ENCODE measurements at places on chromosomes 2 and 18.

DNA sequence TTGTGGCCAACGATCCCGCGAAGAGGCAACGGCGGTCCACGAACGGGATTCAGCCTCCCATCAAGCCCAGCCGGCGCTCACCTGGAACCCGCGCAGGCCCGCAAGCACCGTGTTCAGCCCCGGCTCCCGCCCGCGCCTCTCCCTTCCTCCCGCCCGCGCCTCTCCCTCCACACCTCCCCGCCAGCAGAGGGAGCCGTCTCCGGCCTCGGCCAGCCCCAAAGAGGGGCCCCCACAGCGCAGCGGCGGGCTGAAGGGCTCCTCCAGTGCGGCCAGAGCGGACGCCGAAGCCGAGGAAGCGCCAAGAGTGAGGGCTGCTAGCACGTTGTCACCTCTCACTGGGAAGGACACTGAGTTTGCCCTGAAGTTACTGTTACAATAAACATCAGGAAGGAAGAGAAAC, 55.3 kb upstream of the LAPTM4A start:
- peak; percentile 40 for DNase-seq

DNA sequence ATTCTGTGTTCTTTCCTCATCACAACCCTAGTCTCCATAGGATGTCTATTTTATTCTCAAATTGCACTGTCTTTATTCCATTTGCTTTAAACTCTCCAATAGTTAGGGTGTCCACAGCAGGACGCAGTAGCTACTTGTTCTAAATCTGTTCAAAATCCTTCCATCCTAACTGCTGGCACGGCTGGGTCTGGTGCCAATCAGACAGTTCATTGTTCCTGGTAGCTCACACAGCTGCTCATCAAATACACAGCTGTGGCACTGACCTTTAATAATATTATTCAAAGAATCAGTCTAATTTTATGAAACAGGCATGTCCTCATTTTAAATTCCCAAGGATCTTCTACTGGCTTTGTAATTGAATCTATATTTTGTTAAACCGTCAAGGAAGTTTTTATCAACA, 59.7 kb upstream of the TMEFF2 start:
- DNase-seq, result no peak

GRCh38 chr2:74707837-74708236, 53.8 kb downstream of the SEMA4F start:
- no peak for DNase-seq

- DNase-seq, result peak; percentile 89
Observed at GRCh38 chr2:18047896-18048657, 169.6 kb downstream of the KCNS3 start.

- no peak for DNase-seq
Observed at GRCh38 chr2:174600349-174600748, 2.7 kb upstream of the WIPF1 start.

GRCh38 chr2:217691516-217691915, 311.3 kb downstream of the TNS1 start:
- DNase-seq, result no peak

DNA sequence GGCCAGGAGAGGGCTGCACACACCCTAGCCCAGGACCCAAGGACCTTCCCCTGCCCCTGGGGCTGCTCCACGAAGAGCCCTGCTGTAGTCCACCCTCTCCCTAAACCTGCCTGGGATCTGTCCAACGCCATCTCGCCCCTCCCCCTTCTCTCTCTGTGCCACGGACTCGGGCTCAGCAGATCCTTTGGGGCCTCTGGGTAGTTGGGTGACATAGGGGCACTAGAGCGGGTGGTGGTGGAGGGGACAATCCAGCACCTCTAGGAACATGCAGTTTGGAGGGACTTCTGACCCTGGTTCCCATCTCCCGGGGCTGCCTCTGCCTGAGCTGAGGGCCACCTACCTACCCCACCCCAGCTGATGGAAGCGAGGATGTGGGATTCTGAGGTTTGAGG, 7.3 kb upstream of the CRYBA2 start:
- DNase-seq, result no peak

DNA sequence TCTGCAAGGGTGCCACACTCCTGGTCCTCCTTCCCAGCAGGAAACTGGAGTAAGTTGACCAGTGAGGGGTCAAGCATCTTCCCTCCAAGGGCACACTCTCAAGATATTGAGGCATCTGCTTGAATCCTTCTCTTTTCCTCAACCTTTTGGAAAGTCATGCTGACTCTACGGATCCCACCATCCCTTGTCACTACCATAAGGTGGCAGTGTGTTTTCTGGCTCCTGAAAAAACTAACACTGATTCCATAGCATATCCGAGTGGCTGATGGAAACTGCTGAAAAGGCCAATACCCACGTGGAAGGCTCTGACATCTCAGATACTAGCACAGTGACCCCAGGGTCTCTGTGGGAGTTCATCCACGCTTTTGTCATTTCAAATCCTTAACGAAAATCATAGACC, 37.1 kb downstream of the GPR45 start:
- no peak for DNase-seq

- no peak for DNase-seq
Observed at GRCh38 chr2:190270298-190270697, 49.3 kb downstream of the HIBCH start.

- no peak for DNase-seq
Observed at GRCh38 chr2:173119069-173119807, 43.6 kb downstream of the MAP3K20 start.

GRCh38 chr2:218260742-218261422, at the start of gene GPBAR1:
Gene GPBAR1, plus strand, starts transcription at chr2:218261015. Its CDS starts 1,710 bp downstream, at chr2:218262725.
- no peak for DNase-seq

- DNase-seq, result no peak
Observed at GRCh38 chr2:54546923-54547720, 91.0 kb downstream of the SPTBN1 start.

- no peak for DNase-seq
Observed at GRCh38 chr2:217875138-217875537, 127.7 kb downstream of the TNS1 start.

GRCh38 chr18:56112013-56112749, 524.2 kb upstream of the TCF4 start:
- DNase-seq, result no peak

- DNase-seq, result no peak
Observed at GRCh38 chr18:61282926-61283325, 50.3 kb upstream of the CDH20 start.

DNA sequence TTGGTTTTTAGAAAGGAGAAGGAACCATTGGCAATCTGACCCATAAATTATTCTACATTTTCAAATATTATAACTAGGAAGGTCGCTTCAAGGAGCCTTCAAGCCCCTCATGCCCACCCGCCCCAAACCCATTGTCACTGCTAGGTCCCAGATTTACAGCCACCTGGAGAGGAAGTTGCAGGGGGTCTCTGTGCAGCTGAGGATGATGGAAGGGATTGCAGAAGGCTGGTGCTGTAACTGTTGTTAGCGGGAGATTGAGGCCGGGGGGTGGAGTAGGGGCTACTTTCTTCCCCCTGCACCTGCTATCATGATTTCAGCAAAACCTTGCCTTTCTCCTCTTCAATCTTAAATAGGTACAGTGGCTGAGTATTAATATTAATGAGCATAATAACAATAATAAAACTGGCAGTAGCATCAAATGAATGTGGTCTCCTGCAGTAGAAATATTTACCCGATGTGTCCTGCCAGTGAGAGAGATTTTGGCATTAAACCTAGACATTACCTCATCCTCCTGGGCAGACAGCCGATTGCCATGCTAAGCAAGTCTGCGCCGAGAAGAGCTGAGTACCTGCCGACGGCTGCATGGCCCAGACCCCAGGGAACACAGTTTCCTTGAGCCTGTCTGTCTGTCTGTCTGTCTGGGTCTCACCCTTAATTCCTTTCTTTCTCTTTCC, 225.4 kb downstream of the FAM210A start:
- peak; percentile 46 for DNase-seq

DNA sequence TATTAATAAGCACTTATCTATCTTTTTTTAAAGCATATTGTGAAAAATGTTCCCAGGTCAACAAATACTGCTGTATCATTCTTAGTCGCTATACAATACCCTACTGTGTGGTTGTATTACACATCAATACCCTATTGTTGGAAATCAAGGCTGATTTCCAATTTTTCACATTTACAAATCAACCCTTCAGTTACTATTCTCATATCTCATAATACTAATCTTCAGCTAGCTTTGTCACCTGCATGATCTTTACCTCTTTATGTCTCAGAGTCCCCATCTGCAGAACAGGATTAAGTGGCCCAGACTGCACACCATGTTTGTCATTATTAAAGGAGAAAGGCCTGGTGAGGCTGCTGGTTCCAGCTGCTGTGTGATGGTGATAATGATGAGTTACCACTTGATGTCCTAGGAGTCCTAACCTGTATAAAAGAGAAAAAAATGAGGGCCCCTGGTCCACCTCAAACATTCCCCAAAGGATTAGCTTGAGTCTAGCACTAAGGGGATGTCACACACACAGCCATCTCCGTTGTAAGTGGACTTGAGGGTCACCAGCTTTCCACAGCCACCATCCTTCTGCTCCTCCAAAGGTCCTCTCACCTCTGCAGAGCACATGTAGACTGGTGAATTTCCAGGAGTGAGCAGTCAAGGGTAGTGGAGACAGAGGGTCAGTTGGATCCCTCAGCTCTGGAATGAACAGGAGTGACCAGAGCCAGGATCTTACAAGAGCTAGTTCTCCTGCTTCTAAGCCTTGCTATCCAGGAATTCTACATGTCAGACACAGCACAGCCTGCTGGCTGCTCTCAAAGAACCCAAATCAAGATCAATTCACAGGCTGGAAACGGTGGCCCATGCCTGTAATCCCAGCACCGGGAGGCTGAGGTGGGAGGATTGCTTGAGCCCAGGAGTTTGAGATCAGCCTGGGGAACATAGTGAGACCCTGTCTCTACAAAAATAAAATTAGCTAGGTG, 36.0 kb upstream of the BIN1 start:
- DNase-seq, result no peak

- DNase-seq, result no peak
Observed at GRCh38 chr18:32296851-32297250, 107.0 kb downstream of the MEP1B start.

DNA sequence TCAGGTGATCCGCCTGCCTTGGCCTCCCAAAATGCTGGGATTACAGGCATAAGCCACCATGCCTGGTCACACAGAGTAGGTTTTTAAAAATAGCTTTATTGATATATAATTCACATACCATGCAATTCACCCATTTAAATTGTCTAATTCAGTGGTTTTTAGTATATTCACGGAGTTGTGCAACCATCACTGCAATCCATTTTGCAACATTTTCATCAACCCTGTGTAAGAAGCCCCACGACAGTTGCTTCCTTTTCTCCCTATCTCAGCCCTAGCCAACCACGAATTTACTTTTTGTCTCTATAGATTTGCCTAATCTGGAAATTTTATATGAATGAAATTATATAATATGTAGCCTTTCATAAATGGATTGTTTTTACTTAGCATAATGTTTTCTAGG, 266.4 kb downstream of the NAPG start:
- no peak for DNase-seq

DNA sequence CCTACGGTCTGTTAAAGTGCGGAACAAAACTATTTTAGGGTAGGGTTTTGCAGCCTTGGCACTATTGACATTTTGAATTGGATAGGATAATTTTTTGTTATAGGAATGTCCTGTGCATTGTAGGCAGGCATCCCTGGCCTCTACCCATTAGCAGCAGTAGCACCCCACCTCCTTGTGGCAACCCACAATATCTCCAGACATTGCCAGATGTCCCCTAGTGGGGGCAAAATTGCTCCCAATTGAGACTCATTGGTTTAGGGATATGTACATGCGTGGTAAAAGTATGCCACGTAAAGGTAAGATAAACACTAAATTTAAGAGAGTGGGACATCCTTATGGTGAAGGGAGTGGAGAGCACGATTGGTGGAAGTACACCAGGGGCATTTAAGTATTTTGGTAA, 4.6 kb downstream of the MIB1 start:
- no peak for DNase-seq

DNA sequence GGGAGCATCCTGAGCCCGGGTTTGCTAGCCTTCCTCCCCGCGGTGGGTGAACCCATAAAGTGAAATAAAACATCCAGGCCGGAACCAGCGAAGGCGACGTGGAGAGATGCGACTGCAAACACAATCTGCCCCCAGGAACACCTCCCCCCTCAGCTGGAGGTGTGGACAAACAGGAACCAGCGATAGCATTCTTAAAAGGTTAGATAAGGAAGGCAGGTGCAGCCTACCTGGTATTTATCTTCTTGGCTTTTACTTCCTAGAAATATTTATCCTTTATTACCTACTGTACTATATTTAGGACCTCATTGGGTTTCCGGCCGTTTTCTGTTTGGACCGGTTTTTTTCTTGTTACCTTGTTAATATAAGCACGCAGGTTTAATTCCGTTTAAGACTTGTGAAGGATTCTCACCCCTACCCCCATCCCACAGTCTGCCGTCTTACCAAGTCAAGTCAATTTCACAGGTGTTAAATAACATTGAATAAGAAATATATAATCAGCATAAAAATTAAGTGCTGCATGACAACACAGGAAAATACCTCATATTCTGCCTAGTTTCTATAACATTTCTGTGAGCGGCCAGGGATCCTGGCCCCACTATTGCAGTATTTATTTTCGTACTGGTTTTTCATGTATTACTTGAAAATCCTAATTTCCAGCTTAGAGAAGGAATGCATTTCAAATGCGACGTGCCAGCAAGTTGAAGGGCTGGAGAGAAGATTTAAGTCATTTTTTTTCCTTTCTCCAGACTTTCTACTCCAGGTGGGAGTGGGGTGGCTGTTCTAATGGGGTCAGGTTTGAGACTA, 224.0 kb upstream of the ID2 start:
- DNase-seq, result no peak
